RCC 7860 (cell line): ENCODE measurements at places on chromosomes 5 and 9.

DNA sequence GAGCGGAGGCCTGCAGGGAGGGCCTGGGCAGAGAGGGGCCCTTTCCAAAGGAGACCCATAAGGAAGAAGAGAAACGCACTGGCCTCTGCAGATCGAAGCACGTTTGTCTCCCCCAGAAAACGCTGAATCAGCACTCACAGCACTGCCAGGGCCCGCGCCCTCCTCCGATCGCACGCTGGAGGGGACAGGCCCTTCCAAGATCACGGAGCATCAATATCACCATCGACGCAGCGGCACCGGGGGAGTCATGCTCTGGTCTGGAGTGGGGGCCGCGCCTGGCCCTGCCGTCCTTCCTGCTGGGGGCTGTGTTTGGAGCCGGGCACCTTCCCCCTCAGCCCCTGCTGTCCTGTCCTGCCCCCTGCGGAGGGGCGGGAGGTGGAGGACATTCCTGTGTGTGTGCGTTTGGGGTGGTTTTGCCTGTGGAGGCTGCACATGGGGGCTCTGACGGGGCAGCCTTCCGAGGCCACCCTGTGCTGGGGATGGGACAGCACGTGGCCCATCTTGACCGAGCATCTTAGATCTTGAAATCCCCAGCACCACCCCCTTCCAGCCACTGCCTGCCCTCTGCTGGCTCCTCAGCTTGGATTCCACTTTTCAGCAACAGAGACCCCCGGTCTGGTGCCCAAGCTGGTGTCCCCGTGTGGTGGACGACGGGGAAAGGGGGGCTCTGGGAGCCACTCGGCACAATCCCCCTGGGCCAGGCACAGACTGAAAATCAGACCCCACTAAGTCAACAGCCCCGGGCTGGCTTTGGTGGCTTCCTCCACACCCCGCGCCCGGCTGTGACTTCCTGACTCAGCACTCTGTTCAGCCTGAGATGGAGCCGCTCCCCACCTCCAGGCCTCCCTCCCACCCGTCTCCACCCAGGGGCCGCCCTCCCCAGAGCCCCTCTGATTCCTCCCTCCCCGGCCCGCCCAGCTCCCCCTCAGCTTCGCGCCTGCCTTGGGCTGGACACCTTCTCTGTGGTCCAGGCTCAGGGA, 8.3 kb downstream of the TMEM250 start:
- DNase-seq: no peak

DNA sequence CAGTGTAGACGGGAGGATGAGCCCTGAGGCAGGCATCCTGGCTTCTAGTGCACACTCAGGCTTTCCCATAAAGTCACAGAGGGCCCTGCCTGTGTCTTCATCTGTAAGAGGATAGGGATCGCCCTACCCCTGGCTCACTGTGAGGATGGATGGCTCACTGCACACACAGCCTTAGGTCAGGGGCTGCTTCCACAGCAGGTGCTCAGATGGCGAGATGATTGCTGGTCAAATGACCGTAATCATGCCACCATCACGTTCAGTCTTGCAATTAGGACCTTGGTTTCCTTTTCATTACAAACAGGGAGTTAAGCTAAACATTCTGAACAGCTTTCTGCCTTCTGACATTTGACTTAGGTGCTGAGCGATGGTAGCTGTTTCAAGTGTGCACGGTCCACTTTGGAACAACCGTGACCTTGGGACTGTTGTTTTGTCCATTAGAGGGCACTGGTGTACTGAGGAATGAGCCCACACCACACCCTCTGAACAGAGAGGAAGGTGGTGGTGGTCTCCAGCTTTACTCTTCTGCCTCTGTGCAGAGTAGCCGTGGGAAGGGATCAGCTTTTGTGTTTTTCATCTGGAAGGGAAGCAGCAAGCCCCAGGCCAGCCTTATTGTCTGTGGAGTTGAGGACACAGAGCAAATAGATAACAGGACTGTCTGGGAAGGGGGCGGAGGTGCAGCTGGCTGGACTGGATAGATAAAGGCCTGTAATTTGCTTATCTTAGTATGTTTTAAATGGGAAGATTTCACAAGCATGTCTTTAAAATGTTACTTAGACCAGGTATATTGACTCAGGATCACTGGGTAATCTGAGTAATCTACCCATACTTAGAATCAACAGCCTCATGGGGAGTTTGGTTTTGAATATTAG, 183.1 kb downstream of the TRIO start:
- no peak for DNase-seq

DNA sequence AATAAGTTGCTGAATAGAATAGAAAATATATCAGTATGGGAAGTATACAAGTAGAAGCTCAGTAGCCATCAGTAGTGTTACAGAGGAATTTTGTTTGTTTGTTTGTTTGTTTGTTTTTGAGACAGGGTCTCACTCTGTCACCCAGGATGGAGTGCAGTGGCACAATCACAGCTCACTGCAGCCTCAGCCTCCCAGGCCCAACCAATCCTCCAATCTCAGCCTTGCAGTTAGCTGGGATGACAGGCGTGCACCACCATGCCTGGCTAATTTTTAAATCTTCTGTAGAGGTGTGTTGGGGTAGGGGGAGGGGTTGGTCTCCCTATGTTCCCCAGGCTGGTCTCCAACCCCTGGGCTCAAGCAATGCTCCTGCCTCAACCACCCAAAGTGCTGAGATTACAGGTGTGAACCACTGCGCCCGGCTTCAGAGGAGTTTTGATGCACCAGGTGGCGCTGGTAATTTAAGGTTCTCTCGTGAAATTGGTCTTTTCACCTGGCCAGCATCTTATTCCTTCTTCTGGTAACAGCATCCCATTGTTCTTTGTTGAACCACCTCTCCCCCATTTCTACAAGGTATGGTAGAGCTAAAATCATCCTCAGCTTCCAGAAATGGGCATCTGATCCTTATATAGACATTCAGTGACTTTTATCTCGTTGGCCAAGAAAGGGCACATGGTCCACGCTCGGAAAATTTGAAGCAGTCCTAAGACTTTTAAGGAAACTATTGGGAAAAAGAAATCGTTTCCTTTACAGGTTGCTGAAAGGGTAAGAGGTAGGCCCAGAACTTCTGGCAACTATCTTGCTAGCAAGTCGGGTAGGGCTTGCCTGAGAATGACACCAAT, 157.1 kb downstream of the ARRDC3 start:
- DNase-seq: peak; percentile 17

GRCh38 chr5:131644822-131645221, 9.8 kb upstream of the RAPGEF6 start:
- no peak for DNase-seq

- DNase-seq: no peak
Measured at GRCh38 chr9:37209431-37210386, 89.3 kb downstream of the ZCCHC7 start.

DNA sequence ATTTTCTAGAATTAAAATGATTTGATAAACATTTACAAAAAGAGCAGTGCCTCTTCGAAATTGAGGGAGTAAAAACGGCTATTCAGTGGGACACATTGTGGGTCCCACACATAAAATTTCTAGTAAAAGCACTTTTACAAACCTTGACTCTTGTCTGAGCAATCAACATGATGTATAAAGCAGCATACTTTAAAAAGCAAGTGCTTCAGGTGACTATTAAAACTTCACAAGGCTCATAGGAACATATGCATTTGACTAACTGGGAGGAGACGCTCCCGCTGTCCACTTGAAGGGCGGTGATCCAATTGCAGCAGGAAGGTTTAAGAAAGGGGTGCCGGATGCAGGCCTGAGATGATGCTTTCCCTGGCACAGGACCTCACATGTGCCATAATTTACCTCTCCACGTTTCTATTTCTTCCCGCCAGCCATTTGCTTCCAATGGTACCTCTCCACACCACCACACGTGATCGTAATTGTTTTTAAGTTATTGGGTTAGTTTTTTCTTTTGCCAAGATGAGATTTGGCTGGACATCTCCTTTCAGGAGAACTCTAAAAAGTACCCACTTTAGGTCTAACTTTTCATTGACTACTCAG, 1.8 kb downstream of the MCTP1 start:
- DNase-seq: no peak

DNA sequence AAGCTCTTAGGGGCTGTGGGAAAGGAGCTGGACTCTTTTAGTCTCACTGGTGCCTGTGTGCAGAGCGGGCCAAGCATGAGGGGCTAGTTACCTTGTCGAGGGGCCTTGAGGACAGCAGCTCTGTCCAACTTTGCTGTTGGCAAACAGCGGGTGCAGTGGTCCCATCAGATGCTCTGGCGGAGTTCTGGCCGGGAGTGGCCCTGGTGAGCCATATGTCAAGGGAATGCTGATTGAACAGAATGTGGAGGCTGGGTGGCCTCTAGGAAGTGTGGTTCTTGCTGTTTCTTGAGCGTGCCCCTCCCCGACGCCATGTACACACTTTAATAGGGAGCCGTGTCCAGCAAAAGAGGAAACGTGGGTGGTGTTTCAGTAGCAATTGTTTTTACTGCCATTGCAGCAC, 3.6 kb upstream of the ADAMTS2 start:
- DNase-seq: no peak

DNA sequence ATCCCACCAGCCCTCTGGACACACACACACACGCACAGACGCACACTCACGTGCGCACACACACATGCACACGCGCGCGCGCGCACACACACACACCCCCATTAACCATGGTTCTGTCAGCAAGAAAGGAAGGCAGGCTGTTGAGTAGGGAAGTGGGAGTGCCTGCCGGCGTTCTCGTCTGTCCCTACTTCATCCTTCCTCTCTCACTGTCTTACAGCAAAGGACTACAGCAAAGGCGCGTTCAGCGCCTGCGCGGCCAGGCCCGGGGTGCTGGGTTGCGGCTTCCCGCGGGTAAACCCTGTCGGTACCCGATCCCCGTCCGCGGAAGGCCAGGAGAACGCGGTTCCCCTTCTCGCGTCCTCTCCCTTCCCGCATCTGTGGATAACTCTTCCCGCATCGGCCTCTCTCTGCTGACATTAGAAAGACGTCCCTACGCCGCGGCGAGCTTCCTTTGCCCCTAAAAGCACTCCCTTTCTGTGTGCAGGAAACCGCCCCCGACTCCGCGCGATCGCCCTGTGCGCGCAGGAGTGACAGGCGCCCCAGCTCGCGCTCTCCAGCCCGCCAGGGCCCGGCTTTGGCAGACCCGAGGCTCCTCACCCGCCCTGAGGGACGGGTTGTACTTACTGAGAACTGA, 219.2 kb downstream of the AGTPBP1 start:
- no peak for DNase-seq

GRCh38 chr5:111043712-111044506, 27.6 kb upstream of the TSLP start:
- DNase-seq: no peak

DNA sequence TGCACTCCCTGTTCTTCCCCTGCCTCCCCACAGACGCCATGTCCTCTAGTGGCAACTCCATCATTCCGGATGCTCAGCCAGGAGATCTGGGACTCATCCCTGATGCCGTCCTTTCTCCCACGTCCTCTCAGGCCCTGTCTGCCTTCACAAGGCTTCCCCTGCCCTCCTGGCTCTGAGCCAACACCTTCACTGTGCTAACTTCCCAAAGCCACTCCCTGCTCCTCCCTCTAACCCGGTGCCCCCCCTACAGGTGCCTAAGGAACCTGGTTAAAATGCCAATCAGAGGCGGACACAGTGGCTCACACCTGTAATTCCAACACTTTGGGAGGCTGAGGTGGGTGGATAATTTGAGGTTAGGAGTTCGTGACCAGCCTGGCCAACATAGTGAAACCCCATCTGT, 67.6 kb downstream of the LMX1B start:
- DNase-seq: no peak

GRCh38 chr9:15253197-15253596, 53.8 kb downstream of the TTC39B start:
- no peak for DNase-seq

DNA sequence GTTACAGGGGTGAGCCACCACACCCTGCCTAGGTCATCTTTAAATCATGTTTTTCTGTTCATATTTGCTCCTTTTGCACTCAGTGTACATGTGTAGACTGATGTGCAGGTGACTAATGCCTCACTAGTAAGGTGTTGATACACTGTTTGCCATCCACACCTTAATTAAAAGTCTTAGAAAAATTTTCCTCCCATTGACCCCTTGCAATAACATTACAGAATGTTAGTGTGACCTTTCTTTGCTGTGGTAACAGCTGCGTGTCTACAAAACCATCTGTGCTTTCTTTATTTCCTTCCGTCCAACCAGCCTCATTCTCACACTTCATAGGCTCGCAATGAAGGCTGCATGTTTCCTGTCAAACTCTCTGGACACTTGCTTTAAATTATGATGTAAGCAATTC, 6.6 kb upstream of the CEMIP2 start:
- DNase-seq: no peak

DNA sequence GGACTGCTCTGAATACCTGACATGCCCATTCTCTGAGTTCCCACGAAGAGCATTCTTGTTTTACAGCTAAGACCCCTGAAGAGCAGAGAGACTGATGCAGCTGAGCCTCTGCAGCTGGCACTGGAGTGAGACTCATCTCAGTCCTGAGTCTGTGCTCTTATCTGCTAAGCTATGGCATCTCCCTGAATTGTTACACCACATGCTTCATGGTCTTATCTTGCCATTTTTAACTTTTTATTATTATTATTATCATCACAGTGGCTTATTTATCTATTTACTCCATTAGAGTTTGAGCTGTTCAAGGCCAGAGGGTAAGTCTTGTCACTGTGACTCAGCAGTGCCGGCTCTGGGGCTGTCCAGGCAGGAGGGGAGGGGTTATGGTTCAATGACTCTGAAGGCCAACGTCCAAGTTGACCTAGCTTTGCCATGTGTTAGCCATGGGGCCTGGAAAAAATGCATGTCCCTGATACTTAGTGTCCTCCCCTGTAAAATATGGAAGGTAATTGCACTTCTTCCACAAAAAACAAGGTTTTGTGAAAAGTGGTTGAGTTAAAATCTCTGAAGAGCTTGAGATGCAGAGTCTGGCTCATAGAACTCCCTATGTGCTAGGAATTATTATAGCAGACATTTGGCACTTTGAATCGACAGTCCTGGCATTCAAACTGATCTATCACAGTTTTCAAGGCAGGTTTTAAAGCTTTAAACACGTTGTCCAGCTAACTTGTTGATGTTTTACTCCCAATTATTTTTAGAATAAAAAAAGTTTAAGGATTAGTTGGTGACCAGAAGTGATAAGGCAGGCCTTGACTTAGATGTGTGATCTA, 94.6 kb downstream of the ALDH1A1 start:
- peak; percentile 72 for DNase-seq
